ENCODE measurements at places on chromosomes 7 and 10.

DNA sequence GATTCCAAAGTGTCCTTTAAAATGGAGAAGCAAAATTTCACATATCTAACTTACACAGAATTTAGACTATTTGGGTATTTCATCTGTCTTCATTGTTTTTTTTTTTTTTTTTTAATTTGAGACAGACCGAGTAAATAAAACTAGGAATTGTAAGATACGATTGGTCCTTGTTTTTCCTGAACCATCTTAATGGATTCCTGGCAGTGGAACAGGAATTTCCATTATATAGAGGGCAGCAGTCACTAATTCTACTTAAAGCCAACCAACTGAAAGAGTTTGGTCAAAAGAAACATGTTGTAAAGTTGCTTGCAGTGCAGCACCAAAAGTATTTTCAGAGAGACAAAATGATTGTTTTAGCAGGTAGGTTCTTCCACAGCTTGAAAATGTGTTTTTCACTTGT, 72.5 kb upstream of the HGF start:
- DNase-seq: no peak

- no peak for DNase-seq
These were observed 231.4 kb downstream of the BMPER start for GRCh38 chr7:34136698-34137097.

DNA sequence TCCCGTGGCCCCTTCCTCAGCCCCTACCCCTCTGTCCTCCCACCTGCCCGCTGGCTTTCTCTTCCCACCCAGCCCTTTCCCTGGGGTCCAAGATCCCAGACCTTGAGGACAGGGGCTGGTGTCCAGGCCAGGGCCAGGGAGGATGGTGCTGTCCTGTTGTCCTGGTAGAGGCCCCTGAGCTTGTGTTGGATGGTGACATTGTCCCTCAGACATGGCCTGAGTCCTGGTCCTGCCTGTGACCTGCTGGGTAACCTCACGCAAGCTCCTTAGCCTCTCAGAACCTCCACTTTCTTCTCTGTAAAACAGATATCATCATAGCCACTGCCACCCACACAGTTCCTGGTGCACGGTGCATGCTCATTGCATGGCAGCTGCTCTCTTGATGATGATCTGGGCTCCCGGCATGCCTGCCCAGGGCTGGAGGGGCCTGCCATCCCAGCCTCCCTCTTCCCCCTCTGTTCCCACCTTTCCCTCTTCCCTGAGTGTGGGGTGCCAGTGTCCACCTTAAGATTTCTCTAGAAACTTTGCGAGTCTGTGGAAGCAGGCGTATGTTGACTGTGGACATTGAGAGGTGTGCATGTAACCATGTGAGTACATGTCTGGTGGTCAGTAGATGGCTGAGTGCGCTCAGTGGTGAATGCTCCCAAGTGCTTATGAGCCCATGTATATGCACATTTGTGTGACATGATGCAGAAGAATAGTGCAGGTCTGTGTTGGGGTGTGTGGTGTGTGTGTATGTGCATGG, 60.4 kb downstream of the NEURL1 start:
- no peak for DNase-seq

DNA sequence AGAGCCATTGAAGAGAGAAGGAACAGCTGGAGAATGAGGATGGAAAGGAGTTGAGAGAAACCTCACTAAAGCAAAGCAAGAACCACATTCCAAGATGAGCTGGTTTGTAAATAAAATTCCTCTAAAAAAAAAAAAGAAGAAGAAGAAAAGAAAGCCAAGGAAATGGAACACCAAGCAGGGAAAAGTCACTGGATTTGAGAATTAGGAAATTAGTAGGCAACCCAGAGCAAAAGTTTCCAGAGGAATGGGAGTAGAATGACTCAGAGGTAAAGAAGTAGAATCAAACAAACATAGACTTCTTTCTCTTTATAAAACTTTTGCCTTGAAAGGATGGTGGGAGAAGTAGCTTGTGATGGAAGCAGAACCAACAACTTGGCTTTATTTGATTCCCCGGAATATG, 3.9 kb downstream of the CH25H start:
- peak; percentile 20 for DNase-seq

DNA sequence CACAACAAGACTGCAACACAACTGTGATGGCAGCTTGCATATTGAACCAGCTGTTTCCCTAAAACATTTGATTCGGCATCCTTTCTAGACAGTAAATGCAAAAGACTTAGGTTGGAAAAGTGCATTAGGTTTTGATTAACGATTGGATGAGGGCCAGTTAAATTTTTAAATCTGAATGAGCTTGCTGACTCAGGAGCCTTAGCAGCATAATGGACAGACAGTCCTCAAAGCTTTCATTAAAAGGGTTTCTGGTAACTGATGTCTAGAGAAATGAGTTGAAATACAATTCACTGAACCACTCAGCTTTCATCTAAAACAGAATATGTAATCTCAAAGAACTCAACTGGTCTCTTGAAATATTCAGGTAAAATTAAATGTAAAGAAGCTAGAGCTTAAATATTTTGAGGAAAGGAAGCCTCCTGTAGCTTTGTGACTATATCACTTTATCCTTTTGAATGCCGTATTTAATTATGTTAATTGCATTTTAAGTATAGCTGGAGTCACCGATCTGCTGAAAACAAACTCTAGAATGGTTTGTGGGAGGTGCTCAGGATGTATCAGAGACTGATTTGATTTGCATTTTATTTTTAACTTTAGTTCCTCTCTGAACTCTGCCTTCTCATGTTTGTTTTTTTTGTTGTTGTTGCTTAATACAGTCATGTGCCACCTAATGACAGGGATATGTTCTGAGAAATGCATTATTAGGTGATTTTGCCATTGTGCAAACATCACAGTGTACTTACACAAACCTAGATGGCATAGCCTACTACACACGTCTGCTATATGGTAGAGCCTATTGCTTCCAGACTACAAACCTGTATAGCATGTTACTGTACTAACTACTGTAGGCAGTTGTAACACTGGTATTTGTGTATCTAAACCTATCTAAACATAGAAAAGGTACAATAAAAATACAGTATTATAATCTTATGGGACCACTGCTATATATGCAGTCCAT, 29.2 kb upstream of the ATRNL1 start:
- no peak for DNase-seq
